Activated gamma-delta T cell treated with anti-CD3 and anti-CD28 coated beads, Interleukin-2, amount 50 U/mL, for 16 hours (primary cell): ENCODE measurements at places on chromosomes 7 and 10.
A peak's percentile ranks its signal among the peaks of the same experiment; 100 is the strongest.

DNA sequence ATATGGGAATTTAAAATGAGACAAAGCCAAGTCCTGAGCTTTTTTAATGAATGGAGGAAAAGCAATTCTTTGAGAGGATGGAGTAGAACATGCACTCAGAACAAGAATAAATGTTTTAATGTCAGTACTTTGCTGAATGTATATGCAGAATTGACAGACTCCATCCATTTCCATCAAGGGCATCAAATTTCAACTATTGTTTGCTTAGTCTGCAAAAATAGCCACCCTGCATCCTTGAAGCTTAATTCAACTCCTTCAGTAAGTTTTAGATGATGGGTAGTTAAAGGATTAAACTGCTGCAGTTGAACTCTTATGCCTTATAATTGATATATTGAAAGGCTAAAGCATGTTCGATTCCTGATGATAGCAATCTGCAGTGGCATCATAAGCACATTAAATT lies 99.7 kb upstream of the IFRD1 start:
- no peak for DNase-seq

DNA sequence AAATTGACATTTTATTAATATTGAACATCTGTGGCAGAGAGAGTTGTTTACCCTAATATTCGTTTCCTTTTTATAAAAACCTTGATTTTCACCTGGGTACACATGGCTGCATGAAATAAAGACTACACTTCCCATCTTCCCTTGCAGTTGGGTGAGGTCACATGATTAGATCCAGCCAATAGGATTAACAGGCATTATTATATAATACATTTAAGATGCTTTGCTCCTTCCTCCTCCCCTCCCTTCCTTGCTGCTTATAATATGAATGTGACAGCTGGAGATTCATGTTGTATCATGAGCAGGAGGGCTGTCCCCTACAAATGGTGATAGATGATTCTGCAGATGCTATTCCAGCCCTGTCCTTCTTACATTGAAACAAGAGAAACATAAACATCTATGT lies 146.6 kb downstream of the SH2D4B start:
- no peak for DNase-seq

GRCh38 chr10:113122947-113123346 lies 172.9 kb downstream of the TCF7L2 start:
- no peak for DNase-seq

DNA sequence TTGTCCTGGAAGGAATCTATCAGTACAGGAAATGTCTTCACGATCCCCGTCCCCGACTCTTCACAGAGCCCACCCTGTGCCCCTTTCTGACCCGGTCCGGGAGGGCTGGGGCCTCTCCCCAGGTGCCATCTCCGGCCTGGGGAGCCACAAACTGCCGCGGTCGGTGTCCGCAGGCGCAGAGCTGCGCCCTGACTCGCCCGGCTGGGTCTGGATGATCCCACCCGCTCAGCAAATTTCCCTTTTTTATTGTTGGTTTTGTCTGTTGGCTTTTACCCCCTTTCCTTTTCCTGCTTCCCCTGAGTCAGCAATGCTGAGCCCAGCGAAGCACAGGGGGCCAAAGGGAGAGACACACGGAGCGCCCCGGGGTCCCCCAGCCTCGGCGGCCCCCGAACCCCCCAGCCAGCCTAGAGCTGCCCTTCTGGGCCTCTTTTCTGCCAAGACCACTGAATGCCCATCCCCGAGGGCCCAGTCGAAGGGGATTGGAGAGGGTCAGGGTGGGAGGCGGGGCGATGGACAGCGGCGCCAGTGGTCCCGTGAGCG lies 30.9 kb downstream of the LEP start:
- no peak for DNase-seq

- no peak for DNase-seq
These were observed 449.1 kb downstream of the KCNMA1 start for GRCh38 chr10:77188521-77188920.

- DNase-seq: no peak
These were observed 335.2 kb upstream of the NPSR1 start for GRCh38 chr7:34322841-34323240.

DNA sequence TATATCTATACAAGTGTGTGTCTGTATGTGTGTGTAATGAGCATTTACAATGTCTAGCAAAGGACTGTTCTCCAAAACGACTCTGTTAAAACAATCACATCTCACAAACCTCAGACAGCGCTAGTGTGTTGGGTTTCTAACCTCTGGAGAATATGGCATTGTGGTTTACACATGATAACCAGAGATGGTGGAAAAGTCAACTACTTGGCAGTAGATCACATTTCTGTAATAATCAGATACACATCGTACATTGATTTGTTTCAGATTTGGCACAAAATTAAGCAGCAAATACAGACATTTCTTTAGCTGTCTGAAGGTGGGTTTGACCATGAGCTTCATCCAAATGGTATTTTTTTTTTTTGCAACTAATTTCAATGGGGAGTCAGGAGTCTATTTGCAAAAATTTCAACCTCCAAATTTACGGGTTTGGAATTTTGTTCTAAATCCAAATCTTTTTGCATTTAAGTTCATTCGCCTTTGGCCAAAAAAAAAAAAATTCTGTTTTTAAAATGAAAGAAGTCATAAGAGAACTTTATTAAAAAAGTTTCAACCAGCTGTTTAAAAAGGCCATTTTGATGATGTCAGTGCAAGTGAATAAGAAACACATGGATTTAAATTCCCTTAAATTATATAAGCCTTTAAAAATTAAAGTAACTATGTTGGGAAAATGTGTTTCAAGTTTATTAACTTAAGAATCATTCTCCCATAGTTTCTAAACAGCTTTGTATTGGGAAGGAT lies 127.8 kb downstream of the TMEM26 start:
- DNase-seq: no peak

DNA sequence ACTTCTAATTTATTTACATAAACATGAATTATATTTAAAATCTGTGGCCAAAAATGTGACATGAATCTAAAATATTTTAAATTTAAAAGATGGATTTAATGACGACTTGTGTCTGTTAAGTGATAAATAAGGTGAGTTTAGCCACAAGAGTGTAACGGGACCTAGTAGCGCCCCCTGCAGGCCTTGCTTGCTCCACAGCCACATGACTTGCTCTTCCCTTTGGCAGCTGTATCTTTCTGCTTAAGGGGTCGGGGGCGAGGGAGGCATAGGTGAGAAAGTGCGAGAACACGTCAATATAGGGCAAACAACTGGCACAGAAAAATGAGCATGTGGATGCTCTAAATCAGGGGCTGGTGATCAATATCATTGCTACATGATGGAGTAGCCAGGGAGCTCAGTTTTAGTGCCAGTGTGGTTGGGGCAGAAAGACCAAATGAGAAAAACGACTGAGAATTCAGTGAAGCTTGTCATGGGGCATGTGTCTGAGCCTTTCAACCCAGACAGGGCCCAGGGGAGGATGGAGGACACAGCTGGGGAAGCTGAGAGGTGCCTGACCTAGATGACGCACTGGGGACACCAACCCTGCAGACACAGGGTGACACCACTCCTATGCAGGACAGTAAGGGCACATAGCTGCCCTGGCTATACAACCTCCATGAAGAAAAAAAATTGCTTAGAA lies 49.8 kb downstream of the PAXIP1 start:
- peak; percentile 40 for DNase-seq

DNA sequence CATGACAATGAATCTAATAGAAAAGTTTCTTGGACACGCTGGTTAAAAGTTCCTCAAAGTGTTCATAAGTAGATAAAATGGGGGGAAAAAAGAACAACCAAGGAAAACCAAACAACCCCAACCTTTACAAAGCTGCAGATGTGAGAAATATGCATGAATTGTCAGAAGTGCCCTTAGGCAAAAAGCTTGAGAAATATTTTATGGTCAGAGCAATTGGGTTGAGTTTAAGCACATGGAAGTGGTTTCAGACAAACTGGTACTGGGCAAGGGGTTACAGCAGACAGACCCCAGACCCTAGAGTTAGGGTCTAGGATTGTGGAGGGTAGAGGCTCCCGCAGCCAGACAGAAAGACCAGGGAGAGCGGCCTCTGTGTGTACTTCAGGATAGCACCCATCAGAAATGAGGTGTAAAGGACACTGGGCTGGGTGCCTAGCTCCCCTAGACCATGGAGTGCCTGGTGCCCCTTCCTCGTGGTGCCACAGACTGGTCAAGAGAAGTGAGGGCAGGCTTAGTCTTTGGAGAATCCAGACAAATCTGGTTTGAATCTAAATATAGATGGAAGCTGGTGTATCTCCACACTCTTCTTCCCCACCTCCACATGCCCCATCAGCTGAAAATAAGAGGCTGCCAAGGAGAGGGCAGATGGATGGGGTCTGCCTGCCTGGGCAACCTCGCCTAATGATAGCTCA lies 37.3 kb downstream of the PNLIPRP2 start:
- no peak for DNase-seq
